ENCODE measurements at places on chromosomes 2 and 18.

GRCh38 chr18:3111523-3112240, 98.7 kb upstream of the LPIN2 start:
- DNase-seq = no peak

- DNase-seq = no peak
These were observed 569.3 kb downstream of the TDRD15 start for GRCh38 chr2:21693081-21693480.

DNA sequence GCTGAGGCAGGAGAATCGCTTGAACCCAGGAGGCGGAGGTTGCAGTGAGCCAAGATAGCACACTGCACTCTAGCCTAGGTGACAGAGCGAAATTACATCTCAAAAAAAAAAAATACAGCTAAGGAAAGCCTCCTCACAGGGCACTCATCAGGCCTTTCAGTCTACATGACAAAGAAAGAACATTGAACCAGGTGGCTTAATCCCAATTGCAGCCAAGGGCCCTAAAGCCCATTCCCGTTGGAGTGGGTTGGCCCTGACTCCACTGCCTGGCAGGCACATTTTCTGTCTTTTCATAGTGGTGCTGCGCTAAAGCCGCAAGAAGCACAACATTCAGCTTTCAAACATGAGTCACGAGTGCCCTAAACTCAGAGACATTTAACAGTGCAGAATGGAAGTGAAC, 372.5 kb downstream of the RNF144A start:
- no peak for DNase-seq

DNA sequence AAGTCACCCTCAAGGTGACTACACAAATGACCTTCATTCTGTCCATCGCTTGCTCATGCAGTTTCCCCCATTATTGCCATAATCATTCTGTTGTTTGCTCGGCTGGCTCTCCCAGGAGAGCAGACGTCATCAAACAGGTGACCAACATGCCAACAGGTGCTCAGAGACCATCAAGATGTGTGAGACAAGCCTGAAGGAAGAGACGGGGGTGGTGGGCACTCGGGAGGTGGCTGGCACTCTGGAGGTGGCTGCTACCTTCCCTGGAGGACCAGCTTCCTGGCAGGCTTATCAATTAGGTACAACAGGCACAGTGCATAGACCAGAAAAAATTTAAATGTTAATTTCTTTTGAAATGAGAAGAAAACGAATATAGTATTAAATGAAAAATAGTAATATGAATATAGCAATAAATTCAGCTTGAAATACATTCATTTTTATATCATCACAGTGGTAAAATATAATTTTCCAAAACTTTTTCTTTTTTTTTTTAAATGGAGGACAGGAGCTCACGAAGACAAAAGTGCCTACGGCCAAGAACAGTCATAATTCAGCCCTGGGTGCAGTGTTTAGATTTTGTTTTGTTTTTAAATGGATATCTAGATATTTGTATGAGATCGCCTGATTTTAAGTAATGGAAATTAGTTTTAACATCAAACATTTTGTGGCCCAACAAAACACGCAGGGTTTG, 16.9 kb upstream of the HAAO start:
- no peak for DNase-seq

GRCh38 chr2:113160962-113161361, 12.8 kb upstream of the PSD4 start:
- no peak for DNase-seq

Data from NCI-H1092 (cell line).